ENCODE measurements at places on chromosomes 5 and 9. TPM values are rescaled to one million over a fixed set of nuclear protein-coding genes. Genes with fewer than 3 reads are reported as not detected.

GRCh38 chr9:8895861-8896224 is 1096.3 kb upstream of the DMAC1 start:
- no peak for DNase-seq

DNA sequence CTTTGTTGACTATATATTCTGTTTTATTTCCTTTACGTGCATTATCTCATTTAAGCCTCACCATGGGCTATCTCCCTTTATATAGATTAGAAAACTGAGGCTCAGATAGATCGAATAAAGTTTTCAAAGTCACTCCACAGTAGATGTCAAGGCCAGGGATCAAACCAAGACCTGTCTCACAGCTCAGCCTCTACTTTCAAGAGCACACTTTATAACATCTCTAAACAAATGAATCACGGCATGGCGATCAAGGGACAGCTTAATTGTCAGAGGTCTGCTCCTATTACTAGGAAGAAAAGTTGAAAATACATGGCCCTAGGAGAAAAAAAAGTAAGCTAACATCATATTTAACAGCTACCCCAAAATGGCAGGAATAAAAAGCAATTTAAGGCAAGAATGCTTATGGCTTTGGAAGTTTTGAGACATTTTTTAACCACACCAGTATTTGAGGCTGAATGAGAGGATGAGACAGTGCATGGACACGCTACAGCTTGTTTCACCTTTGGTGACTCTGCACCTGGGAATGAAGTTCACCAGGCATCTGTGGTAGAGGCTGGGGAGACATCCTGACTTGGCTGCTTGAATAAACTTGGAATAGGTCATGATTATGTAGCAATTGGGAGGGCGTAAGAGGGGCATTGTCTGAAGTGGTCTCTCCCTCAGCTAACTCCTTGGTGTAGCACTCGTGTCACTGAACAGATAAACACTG is 486.8 kb upstream of the WWC1 start:
- no peak for DNase-seq

DNA sequence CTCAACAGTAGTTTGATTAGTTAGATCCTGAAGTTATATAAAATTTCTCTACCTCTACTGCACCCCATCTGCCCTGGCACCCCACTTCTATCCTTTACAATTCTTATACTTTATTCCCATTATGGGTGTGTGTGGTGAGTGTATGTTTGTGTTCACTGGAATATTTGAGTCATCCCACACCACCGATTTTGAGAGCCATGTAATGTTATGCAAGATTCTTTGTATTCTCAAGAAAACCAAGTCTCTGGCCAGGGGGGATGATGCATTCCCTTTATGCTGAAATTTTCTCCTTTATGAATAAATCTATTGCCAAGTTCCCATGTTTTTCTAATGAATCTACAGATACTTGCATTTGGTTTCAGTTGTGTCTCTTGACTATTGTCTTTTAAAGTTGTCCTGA is 266.8 kb downstream of the ARHGEF28 start:
- no peak for DNase-seq

DNA sequence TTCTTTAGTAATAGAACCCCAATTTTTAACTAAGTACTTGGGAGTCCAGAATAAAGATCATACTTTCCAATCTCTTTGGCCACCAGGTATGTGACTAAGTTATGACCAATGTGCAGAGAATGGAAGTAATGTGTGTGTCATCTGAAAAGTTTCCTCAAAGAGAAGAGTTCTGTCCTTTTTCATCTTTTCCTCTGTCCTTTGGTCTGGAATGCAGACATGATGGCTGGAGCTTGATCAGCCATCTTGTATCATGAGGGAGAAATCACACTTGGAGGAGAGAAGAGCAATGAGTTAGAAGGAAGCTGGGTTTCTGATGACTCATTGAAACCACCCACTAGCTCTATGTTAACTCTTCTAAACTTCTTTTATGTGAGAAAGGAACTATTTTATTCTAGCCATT is 5.5 kb upstream of the CPEB4 start:
- DNase-seq = no peak

DNA sequence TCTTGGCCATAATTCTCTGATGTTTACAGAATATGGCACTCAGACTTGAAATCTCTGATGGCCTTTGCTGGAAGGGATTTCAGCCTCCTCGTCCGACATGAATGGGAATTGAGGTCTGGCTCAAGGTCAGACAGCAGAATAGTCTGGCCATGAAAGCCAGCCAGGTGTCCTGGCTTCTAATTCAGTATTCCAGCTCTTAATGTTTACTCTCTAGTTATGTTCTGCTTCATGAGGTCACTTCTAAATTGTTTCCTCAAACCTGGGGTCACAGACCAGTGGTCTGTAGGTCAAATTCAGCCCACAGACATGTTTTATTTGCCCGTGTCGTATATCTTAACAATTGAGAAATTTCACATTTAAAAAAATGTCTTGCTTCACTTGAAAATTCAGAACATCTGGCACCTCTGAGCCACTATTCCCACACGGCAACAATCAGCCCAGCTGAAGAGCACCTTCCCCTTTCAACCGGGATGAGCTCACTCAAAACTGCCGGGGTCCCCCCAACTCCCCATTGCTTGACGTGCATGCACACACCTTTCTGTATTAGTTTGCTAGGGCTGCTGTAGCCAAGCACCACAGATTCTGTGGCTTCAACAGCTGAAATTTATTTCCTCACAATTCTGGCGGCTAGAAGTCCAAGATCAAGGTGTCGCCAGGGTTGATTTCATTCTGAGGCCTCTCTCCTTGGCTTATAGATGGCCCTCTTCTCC is 243.5 kb downstream of the ENC1 start:
- no peak for DNase-seq

DNA sequence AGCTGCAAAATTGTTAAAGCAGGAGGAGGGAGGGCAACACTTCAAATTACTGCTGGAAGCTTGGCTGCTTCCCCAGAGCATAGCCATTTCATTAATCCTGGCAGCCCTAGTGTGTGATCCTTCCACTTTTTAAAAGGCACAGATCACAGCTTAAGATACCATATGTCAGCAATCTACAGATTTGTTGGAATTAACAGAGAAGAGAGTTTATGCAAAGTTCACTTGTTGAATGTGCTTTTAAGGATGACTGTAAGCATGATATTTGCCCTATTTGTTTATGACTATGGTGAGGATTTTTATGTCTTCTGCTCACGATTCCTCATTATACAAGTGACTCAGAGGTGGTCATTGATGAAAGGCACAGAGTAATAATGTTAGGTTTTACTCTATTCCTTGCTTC is 156.0 kb upstream of the CDKN2B start:
- DNase-seq = no peak

DNA sequence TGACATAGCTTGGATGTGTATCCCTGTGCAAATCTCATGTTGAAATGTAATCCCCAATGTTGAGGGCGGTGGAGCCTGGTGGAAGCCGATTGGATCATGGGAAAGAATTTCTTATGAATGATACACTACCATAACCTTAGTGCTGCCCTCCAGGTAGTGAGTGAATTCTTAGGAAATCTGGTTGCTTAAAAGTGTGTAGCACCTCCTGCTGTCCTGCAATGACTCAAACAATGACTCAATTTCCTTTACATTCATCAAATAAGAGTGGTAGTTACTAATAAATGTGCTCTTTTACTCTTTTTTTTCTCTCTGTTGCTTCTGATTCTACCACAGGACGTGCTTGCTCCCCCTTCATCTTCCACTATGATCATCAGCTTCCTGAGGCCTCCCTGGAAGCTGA is 1696.0 kb upstream of the CDH9 start:
- no peak for DNase-seq

GRCh38 chr5:96259151-96259772 is 173.8 kb downstream of the PCSK1 start:
- no peak for DNase-seq

GRCh38 chr9:109735801-109736200 is 44.2 kb upstream of the PALM2AKAP2 start:
- no peak for DNase-seq

GRCh38 chr5:109399092-109399759 is 10.5 kb downstream of the PJA2 start:
- DNase-seq = no peak

- DNase-seq = no peak
These were observed 869.2 kb downstream of the EFNA5 start for GRCh38 chr5:106801554-106801953.

- no peak for DNase-seq
These were observed 374.9 kb downstream of the MAT2B start for GRCh38 chr5:163880302-163880701.

DNA sequence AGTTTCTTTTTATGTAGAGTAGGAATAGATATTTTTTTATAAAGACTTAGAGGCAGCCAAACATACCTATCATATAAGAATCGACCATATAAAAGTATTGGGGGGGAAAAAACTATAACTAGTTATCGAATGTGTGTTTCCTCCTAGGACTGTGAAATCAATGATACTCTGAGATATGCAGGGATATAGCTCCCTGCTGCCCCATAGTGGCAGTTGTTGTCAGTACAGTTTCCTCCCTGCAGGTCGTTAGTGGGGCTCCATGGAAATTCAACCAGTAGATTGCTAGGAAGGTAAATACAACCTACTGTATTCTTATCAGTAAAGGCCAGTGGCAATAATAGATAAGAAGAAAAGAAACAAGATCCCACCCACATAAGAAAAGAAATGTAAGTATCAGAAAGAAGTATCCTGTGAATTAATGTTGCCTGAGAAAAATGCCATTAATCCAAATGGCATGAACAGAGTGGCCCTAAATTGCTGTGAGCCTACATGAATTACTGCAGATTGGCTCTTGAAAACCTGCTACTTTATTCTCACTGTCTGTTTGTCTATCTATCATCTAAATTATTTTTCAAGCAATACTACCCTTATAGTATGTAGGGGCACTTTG is 136.9 kb upstream of the FBN2 start:
- DNase-seq = peak; percentile 38

GRCh38 chr9:71678999-71679398 is 89.3 kb downstream of the CEMIP2 start:
- DNase-seq = no peak

GRCh38 chr5:6083311-6083978 is 294.9 kb downstream of the MED10 start:
- DNase-seq = no peak

- peak; percentile 75 for DNase-seq
These were observed 1.3 kb downstream of the ANP32B start for GRCh38 chr9:97984188-97985057.

DNA sequence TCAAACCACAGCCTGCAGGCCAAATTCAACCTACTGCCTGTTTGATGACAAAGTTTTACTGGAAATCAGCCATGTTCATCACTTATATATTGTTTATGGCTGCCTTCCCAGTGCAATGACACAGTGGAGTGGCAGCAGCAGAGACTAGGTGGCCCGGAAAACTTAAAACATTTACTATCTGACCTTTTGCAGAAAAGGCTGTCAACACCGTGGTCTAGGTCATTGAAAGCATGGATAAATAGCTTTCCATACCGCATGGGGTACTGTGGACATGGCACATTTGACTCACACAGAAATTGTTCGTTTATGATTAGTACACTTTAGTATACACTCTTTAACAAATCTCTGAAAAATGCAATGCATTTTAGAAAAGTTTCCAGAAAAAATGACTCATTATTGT is 298.3 kb upstream of the EFNA5 start:
- DNase-seq = no peak

GRCh38 chr5:166602271-166602670 is 1689.2 kb upstream of the WWC1 start:
- DNase-seq = no peak

The FTMT gene
- total RNA-seq = not detected

The CLIC3 gene
- total RNA-seq = 0.42 TPM

The ISOC1 gene
- 34.1 TPM for total RNA-seq

The TSLP gene
- 0.25 TPM for total RNA-seq

The CDHR2 gene
- 11.4 TPM for total RNA-seq

The FBP2 gene
- total RNA-seq = not detected

The ZNF366 gene
- total RNA-seq = 0.75 TPM

The ERCC8 gene
- 8.3 TPM for total RNA-seq

The PRSS3 gene
- total RNA-seq = 1.9 TPM

The ASS1 gene
- total RNA-seq = 396 TPM

The C6 gene
- 916 TPM for total RNA-seq

The C8G gene
- total RNA-seq = 323 TPM

The TMEM174 gene
- not detected for total RNA-seq

The RNF208 gene
- 0.28 TPM for total RNA-seq

The ORM2 gene
- total RNA-seq = 4,866 TPM

The INSL4 gene
- total RNA-seq = not detected

The SLC6A7 gene
- total RNA-seq = not detected

The IFNB1 gene
- not detected for total RNA-seq

The C9orf153 gene
- total RNA-seq = 0.67 TPM

Data from liver (tissue), 10 donors.